ENCODE measurements at places on chromosomes 2 and 18.

- DNase-seq = no peak
Measured at GRCh38 chr2:201152517-201152916, 30.4 kb upstream of the CASP10 start.

- DNase-seq = no peak
Measured at GRCh38 chr2:95275151-95275515, 884 bp downstream of the PROM2 start.

DNA sequence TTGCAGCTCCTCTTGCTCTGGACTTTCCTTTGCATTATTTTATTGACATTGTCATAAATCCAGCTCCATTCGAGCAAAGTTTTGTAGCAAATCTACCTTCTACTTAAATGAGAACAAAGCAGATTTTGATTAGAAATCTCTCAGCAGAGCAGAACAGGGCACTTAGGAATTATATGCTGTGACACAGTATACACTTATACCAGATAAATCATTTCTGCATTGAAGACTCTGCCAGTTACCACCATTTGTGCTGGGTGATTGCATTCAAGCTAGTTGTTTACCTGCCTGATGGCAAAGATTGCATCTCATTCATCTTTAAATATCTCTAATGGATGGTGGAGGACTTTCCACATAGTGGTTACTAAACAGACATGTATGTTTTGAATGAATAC, 441.7 kb upstream of the HNMT start:
- no peak for DNase-seq

DNA sequence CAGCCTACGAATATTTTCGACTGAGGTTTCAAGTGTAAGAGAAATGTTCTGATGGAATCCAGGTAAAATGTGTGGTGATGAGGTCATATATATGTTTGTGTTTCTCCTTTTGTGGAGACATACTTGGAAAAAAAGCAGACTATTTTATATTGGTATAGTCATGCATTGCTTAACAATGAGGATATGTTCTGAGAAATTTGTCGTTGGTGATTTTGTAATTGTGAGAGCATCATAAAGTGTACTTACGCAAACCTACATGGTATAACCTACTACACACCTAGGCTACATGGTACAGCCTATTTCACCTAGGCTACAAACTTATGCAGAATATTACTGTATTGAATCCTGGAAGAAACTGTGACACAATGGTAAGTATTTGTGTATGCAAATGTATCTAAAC, 1849.9 kb upstream of the CELF4 start:
- no peak for DNase-seq

DNA sequence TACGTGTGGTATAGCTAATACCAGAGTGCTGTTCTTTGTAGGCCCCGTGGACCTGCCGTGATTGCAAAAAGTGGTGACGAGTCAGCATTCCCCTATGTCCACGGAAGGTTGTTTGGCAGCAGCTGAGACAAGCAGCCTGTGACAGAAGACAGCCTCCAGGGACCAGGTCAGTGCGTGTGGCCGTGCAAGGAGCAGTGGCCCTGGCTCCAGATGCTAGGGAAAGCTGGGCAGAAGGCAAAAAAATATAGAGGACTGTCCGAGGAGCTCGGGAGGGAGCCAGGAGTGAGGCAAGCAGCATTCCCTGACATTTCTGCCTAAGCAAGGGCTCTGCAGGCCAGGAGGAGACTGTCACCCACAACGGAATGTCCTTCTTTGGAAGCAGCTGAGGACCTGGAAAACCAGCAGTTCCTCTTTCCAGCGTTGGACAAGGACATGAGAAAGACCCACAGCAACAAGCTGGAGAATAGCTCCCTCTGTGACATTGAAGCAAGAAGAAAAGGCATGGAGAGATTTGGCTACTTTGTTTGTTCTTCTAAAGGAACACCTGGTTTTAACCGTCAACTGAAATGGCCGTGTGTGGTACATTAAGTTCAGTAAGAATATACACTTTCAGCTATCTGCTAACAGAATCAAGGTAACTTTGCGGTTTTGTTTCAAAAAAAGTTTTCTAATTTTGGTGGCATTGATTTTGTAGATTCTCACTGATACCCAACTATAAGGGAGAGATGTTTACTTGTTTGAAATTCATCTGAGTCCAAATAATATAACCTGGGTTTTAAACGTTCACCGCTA, 58.3 kb downstream of the NPAS2 start:
- DNase-seq = no peak

GRCh38 chr2:120949027-120949956, 213.6 kb downstream of the GLI2 start:
- no peak for DNase-seq

- DNase-seq = no peak
Measured at GRCh38 chr2:142586693-142587580, 290.5 kb upstream of the KYNU start.

DNA sequence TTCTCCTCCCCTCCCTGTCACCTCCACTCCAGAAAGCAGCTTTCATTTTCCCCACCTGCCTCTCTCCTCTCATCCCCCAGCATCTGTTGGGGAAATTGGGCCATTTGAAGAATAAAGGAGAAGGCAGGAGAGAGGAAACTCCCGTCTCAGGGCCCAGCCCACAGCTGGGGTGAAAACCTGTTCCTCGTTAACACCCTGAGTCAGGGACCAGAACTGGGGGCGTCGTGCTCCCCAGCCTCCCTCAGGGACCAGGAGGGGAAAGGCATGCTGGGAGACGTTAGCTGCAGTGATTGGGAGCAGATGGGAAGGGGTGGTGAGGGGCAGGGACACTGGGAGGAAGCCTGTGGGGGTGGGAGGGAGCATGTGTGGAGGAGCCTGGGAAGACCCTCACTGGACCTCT, 251.3 kb downstream of the DYSF start:
- no peak for DNase-seq

DNA sequence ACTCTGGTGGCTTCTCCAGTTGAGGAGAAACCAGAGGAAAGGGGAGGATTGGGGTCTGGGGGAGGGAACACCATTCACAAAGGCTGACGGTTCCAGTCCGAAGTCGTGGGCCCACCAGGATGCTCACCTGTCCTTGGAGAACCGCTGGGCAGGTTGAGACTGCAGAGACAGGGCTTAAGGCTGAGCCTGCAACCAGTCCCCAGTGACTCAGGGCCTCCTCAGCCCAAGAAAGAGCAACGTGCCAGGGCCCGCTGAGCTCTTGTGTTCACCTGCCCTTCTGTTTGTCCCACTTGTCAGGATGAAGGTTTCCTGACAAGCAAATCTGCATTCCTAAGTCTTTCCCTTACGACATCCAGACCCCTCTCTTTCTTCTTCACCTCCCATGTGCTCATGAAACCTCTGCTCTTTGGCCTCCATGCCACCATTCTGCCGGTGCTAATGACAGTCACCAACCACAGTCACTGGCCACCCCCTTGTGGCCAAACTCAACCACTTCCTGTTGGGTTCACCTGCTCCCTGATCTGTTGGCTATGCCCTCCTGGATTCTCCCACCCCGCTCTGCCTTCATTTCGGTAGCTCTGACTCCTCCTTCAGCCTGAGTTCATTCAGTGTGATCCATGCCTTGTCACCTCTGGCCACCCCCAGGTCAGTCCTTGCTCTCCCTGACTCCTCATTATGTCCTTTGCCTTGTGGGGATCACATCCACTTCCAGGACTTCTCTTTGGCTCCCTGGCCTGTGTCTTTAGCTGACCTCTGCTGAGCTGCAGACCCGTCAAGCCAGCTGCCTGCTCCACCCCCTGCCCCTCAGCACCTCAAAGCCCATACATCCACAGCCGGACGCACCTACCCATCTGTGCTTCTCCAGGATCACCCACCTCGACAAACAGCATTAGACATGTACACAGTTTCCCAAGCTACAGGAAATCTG, 17.6 kb downstream of the EMX1 start:
- DNase-seq = no peak

DNA sequence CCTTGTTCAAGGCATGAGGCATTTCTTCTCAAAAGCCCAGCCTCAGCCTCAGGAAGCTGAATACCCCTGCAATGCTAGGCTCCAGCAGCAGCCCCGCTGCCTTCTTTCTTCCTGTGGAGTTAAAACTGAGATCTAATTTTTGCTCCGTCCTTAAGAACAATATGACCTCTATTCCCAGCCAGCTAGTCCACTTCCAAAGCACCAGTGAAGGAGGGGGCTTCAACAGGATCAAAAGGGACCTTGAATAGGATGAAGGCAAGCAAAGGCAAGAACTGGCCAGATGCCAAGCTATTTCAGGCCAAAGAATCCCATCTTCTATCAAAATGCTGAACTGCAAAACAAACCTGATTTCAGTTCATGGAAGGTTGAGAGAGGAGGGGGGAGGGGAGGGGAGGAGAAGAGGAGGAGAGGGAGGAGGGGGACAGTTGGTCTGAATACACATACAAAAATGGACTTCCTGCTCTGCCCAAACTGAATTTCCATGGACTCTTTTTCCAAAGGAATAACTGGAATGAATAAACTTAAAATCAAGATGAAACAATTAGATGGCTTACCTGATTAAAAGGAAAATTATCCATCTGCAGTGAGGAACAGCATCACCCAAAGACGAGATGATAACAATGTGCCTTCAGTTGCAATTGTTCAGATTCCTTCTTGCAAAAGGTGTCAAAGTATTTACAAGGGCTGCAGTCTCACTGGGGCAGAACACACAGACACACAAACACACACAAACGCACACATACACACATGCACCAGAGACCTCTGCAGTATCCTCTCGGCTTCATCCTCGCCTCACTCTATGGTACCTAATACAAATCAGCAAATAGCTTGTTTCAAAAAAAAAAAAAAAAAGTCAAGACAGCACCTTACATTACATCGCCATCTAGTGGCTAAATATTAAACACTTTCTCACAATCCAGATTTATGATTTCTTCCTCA, at the start of gene SCN1A:
SCN1A (minus strand) TSS at position 804 of the 939 bp plus-strand sequence. CDS start 54,399 bp downstream, outside the sequence.
- no peak for DNase-seq

DNA sequence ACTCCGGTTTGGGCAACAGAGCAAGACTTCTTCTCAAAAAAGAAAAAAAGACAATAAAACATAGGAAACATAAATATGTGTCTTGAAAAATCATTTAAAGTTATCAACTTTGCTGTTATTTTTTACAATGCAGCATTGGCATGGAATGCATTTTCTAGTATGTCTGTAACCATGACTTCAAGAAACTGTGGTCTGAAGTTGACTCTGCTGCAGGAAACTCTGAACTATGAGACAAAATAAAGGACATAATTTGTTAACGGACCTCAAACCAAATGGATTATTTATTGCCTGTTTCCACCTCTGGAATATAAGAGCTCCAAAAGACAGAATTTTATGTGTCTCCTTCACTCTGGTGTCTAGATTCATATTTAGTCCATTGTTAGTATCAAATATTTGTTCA, 79.1 kb downstream of the TRIB2 start:
- DNase-seq = no peak

Measured in stimulated activated CD4-positive, alpha-beta T cell treated with anti-CD3 and anti-CD28 coated beads, Interleukin-12 subunit alpha, Interleukin-12 subunit beta, amount 100 ng/mL, for 24 hours (primary cell).